HepG2 (cell line): ENCODE measurements at places on chromosomes 6 and 20.

GRCh38 chr6:38113825-38114576 lies 294.5 kb downstream of the ZFAND3 start:
- no peak for DNase-seq

DNA sequence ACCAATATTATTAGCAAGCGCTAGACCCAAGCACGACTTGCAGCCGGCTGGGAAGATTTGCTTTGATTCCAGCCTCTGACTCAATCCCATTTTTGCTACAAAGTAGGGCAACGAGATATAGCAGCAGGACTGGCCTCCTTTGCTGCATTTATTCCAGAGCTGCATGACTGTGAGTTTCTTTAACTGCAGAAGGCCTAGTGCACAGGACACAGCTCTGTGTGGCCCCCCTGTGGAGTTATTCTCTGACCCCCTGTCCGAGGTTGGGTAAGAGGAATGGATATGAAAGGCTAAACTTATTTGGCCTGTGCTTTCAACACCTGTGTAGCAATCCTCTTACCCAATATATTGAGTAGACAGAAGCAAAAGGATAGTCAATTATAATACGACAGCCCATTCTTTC lies 133.3 kb upstream of the SPTLC3 start:
- DNase-seq = peak; percentile 35

- no peak for DNase-seq
These were observed 982 bp downstream of the DNAJC5 start for GRCh38 chr20:63895952-63896263.

DNA sequence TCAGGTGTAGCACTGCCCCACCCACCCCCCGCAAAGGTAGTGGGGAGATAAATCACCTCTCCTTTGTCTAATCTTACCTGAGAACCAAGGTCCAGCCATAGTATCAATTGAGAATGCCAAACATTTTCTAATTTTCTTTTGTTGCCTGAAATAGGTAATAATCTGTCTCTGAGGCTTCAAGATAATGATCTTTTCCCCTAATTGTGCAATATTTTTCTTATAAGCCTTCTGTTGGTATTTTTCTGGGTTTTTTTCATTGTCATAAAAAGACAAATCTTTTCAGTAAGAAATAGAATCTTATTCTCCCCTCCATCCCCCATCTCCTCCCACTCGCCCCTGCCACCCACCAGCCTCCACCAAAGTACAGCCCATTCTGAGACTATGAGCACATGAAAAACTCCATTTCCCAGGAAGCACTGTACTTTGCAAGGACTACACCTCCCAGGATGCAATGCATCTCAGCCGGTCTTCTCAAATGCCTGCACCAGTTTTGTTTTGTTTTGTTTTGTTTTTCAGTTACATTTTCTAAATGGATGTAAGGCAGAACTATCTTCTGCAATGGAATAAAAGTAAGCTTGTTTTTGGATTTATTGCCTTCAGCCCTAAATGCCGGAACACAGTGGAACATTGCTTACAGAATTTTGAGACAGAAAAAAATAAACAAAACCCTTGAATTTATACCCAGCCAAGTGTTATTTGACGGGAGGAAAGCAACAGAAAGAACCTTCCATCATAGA lies 268.0 kb downstream of the TFAP2A start:
- DNase-seq = peak; percentile 44
